ENCODE measurements at places on chromosomes 12 and 14.

GRCh38 chr12:100404769-100405407 lies 48.0 kb downstream of the SLC17A8 start:
- DNase-seq = no peak

- peak; percentile 34 for DNase-seq
These were observed 64.2 kb downstream of the DNAI7 start for GRCh38 chr12:25130741-25131188.

- DNase-seq = no peak
These were observed 76.1 kb upstream of the DYRK2 start for GRCh38 chr12:67572492-67572891.

DNA sequence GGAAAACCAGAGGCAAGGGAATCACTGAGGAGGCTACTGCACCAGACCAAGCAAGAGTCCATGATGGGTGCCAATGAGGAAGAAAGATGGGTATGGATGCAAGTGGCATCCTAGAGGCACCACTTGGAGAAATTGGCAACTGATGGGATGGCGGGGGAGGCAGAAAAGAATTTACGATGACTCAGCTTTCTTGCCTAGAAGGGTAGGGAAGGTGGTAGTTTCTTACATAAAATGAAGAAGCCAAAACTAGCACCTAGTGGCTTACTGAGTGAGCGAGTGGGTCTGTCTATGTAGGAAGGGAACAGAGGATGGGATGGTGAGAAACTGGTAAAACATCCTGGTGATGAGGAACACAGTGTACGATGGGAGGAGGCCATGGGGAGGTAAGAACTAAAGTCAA lies 80.8 kb downstream of the CIT start:
- DNase-seq = no peak

GRCh38 chr12:124993626-124994436 lies at the start of gene BRI3BP:
Gene BRI3BP, plus strand, starts transcription at chr12:124993645. Its CDS starts 146 bp downstream, at chr12:124993791.
- DNase-seq = peak; percentile 43

GRCh38 chr12:132513070-132513398 lies 23.1 kb downstream of the FBRSL1 start:
- DNase-seq = no peak

DNA sequence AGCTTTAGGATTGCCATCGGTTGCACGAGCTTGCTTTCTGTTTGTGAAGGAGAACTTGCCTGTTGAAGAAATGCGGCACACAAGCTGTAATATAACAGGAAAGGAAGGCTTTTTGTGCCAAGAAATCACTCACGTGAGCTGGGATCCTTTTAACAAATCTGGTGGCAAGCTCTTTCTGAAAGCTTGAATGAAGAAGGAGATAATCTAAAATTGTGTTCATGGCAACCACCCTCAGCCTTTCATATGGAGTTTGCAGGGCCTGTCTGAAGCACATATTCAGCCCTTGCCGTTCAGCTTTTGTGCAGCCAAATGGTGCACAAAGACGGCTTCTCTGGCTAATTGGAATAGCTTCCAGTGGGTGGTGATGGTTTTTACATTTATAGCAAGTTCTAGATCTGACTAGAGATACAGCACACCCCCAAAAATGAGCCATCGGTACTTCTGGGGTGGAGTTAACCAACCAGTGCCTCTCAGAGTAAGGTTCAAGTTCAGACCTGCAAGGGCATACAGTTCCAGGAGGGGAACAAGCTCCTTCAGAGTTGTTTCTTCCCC lies 107.4 kb downstream of the AEBP2 start:
- no peak for DNase-seq

GRCh38 chr14:101627915-101628262 lies 66.6 kb downstream of the DIO3 start:
- DNase-seq = no peak

DNA sequence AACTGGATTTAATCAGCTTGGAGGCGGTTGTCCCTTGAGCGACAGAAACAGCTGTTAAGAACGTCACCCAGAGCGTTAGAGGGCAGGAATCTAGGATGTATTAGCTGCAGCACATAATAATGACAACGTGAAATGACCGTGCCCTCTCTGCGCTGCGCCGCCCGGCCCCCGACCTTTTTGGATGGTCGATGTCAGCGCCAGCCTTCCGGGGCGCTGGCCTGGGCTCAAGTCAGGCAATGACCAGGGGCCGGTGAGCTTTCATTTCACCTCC lies 427 bp upstream of the TMEM120B start:
- no peak for DNase-seq

DNA sequence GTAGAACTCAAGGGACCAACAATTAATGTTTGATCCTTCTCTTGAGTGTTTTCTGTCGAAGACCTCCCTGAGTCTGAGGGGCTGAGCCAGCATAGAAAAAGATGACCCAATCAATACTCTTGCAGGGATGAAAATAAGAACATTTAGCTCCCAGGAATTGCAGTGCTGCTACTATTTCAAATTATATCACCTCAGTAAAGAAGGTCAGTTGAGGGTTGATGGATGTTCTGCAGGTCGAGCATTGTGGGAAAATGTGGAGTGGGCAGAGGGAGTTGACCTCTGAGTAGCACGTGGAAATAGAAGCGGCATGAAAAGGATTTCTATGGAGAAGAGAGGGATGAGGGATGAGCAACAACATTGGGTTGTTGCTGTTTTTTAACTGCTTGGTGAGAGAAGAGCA lies 74.9 kb upstream of the CCDC198 start:
- no peak for DNase-seq

GRCh38 chr14:74821267-74821915 lies 54.6 kb downstream of the PROX2 start:
- no peak for DNase-seq

DNA sequence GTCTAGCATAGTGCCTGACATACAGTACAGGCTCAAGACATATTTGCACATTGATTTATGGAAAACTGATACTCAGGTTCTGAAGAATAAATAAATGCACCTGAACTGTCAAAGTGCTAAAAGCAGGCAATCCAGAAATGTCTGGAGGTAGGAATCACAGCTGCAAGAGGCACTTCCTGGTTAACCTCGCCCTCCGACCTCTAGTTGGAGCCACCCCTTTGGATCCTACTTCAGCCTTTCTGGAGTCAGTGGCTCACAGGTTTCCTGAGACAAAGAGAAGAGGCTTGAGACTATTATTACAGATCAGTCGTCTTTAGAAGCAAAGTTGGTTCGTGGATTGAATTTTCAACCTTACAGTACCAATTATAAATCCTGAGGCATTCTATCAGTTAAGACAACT lies 13.0 kb downstream of the TCP11L2 start:
- no peak for DNase-seq

DNA sequence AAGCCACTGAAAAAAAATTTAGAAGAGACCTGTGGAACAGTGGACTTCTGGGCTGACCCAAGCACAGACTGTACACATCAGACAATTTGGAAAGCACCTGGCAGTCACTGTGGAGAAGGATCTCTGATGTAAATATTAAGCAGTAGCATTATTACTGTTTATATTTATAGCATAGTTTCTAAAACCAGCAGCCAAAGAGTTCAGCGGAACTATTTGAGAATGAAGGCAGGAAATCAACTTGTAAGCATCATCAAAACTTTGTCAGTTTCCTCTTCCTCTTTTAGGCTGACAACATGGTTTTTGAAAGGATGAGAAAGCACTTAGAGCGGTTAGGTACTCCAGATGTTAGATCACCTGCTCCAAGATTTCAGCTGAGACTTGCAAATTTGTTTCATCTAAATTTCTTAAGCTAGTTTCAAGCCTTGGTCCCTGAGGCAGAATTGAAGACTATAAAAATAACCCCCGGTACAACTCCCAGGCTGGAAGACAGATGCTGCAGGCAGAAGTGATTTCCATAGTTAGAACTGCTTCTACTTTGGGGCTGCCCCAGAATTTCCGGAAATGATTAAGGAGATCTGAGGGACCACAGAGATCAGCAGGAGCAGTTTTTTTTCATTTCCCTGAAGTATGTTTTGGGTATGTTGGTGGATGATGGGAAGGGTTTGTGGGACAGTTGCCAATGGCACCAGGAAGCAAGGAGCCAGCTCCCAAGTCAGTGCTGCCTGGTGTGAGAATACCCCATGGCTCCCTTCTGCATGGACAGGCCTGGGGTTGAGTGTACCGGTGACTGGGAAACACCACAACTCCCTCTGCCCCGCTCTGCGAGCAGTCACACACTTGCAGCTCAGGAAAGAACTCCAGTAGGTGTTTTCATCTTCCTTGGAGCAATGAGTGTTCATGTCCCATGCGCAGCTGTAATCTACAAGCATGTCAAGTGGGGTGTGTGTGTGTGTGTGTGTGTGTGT lies 354.5 kb downstream of the NUAK1 start:
- DNase-seq = no peak

GRCh38 chr12:11701433-11701832 lies 52.0 kb downstream of the ETV6 start:
- DNase-seq = no peak

GRCh38 chr14:57864659-57865058 lies 1.2 kb downstream of the SLC35F4 start:
- DNase-seq = no peak

- no peak for DNase-seq
These were observed 659.8 kb downstream of the DIO2 start for GRCh38 chr14:79551523-79551922.

- no peak for DNase-seq
These were observed 68.4 kb upstream of the PTGR2 start for GRCh38 chr14:73783107-73783727.

DNA sequence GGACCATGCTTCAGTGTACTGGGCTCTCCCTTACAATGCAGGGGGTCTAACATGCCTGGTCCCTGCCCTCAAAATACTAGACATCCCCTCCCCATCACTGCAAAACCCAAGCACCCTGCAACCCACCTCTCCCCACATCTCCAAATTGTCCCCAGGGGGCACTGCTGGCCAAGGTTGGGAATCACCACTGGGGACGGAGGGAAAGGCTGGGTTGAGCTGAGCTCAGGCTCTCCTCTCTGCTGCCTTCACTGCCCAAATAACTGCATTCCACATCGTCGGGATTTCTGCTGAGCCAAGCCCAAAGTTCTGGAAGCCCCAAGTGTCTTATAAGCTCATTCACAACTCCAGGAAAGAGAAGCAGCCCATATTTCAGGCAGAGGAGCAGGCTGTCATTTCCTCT lies 69.6 kb downstream of the NT5DC3 start:
- no peak for DNase-seq

GRCh38 chr14:69137843-69138535 lies 14.9 kb downstream of the DCAF5 start:
- DNase-seq = no peak

DNA sequence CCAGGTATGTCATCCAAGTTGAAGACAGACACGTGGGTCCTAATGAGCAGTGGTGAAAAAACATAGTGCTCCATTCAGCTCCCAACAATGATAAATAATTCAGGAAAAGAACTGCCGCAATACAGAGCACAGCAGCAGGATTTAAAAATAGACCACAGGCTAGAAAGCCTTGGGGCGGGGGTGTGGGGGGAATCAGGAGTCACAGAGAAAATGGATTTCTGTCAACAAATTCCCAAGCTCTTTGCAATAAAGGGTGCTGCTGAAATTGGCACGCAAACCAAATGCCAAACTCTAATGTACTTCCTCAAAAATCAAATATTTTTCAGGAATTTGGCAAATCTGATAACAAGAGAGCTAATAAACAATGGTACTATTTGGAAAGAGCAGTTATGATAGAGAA lies 58.6 kb downstream of the R3HDM2 start:
- no peak for DNase-seq

DNA sequence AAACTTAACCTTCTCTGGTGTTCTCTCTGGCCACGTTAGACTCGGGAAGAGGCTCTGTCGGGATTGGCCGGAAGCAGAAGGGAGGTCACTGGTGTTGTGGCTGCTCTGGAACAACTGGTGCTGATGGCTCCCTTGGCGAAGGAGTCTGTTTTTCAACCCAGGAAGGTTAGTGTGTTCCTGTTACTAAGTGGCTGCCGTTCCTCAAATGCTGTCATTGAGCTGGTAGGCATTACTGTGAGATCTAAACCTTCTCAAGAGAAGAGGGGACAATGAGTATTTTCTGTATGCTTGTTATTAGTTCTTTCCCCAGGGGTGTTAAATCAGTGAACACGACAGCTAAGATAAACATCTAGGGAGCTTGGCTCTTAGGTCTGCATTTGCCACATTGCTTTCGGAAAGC lies 18.3 kb downstream of the POP5 start:
- no peak for DNase-seq

GRCh38 chr14:38696925-38697324 lies 406.1 kb downstream of the SEC23A start:
- no peak for DNase-seq

DNA sequence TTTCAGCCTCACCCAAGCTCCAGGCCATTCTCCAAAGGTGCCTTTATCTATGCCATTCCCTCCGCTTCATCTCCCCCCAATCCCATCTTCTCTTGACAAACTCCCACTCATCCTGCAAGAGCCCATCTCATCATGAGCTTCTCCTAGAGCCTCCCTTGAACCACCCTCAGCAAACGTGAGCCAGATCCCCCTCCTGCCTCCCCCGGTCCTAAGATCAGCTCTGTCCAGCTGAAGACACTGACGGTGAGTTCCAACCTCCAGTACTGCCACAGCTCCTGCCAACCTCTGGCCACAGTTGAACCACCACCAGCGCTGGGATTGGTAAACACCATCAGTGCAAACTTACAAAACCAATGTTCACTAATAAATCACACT lies 124.6 kb downstream of the BCL11B start:
- no peak for DNase-seq

DNA sequence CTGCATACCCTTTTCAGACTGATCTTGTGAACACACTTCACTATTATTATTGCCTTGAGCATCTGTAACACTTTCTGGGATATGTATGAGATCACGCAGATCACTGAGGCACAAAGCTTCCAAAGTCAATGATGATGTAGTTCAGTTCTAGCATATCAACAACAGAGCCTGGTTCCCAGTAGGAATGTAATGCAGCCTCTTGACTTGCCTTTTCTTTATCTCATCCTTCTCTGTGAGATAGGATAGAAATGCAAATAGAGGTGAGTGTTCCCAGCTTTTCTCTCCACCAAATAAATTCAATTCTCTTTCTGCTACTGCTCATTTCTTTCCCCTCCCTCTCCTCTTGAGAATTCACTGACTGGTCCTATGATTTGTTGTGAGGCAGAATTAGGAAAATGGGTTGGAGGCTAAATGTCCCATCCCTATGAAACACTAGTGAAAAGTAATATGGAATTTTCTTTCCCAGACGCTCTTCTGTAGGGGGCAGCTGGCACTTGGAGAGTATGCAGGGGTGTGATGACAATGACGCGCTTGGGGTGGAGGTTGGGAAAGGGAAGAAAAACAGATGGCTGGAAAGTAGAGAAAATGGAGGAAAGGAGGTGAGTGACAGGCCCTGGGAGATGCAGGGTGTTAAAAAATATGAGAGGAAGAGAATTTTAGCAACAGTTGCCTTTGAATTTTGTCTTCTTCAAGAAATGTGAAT lies 96.0 kb upstream of the TMTC1 start:
- DNase-seq = no peak

- no peak for DNase-seq
These were observed 16.1 kb downstream of the PIGH start for GRCh38 chr14:67583711-67584644.

GRCh38 chr12:91059211-91059610 lies 1.4 kb upstream of the KERA start:
- DNase-seq = no peak

GRCh38 chr14:58730792-58731464 lies 93.2 kb downstream of the DACT1 start:
- no peak for DNase-seq
